ENCODE measurements at places on chromosomes 12 and 14. TPM values are rescaled to one million over a fixed set of nuclear protein-coding genes. Genes with fewer than 3 reads are reported as not detected.

- DNase-seq = no peak
These were observed 1.7 kb downstream of the ARHGAP9 start for GRCh38 chr12:57477710-57478681.

GRCh38 chr14:21073921-21074320 is 3.8 kb downstream of the ARHGEF40 start:
- no peak for DNase-seq

GRCh38 chr14:23365732-23366425 is 907 bp upstream of the EFS start:
- DNase-seq = no peak

GRCh38 chr14:31564194-31564593 is 3.0 kb downstream of the NUBPL start:
- no peak for DNase-seq

GRCh38 chr12:105948331-105948730 is 190.4 kb downstream of the NUAK1 start:
- peak; percentile 9 for DNase-seq

DNA sequence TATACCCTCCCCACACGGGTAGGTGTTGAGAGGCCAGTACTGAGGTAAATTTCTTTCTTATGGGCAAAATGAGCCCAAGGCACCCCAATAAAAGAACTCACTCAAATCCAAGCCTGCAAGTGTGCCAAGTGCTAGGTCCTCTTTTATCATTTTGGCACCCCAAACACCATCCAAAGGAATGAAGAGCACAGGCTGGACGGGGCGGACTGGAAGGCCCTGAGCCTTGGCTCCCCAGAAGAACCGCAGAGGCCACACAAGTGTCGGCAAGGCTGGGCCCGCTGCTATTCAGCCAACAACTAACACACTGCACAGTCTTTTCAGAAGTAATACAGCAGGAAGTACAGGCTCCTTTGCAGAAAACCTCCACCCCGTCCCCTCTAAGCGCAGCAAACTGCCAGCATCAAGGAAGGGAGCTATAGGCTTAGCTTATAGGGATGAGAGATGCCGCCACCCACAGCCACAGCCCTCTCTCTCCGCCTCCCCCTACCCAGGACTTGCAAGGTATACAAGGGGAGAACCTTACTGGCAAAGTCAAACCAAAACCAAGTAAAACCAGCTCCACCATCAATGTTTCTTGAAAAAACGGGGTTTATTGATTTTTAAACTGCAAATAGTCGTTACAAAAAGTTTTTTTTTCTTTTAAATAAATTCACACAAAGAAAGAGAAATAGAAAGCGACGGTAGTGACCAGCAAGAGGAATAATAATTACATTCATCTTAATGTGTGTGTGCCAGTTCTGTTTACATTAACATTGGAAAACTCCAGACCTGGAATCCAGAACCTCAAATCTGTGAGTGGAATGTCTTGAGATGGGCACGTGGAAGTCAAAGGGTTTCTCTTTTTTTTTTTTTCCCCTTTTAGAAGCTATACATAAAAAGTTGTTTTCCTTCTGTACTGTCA is 5.5 kb downstream of the ZFP36L1 start:
- DNase-seq = no peak

DNA sequence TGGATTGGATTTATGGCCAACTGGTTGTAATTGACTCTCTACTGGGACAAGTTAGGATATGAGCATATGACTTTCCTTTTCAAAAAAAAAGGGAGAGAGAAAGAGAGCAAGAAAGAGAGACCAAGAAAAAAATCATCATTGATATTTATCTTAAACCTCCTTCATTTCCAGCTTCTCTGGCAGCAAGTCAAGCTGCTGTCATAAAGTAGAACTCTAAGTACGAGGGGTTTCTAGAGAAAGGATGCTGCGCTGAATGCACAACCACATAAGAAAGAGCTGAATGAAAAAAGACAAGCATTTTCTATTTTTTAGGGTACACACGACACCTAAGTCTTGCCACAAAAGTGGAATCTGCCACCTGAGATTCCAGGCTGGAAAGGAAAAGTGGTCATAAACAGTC is 182.6 kb downstream of the SLC25A21 start:
- DNase-seq = no peak

Gene KLHL42
- 94.6 TPM for total RNA-seq

Gene VTI1B
- total RNA-seq = 58.3 TPM

Gene PRICKLE1
- 3.9 TPM for total RNA-seq

Data from thoracic aorta (tissue), 2 donors.